ENCODE measurements at places on chromosomes 7 and 10. TPM values are rescaled to one million over a fixed set of nuclear protein-coding genes. Genes with fewer than 3 reads are reported as not detected.

Gene NACAD
- 1.1 TPM for total RNA-seq

Gene NPY4R
- not detected for total RNA-seq

- peak; percentile 19 for DNase-seq
- no peaks in the 10 kb centered on the region for H3K27me3 ChIP-seq
- no peak overlapping the region for H3K27ac ChIP-seq
- peaks cover 10% of the 10 kb centered on the region for H3K4me1 ChIP-seq
Measured at GRCh38 chr10:125132344-125132743, 28.0 kb downstream of the CTBP2 start.

DNA sequence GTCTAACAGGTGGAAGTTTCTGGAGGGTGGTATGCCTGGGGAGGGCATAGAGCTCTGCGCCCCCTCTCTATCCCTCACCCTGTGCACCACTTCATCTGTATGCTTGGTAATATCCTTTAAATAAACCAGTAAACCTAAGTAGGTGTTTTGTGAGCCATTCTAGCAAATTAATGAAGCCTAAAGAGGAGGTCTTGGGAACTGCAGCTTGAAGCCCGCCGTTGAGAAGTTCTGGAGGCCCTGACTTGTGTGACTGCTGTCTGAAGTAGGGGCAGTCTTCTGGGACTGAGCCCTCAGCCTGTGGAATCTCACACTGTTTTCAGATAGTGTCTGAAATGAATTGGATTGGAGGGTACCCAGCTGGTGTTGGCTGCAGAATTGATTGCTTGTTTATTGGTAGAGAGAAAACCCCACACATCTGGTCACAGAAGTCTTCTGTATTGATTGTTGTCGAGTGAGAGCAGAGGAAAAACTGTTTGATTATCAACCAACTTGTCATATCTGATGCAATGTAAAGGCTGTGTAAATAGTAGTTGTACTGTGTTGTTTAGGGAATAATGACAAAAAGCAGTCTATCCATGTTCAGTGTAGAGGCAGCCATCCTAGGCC is 4.7 kb downstream of the CRCP start:
- peak overlapping the region; percentile 53 for H3K27ac ChIP-seq
- peaks cover 19% of the 10 kb centered on the region for H3K4me1 ChIP-seq
- no peaks in the 10 kb centered on the region for H3K27me3 ChIP-seq
- DNase-seq: no peak

DNA sequence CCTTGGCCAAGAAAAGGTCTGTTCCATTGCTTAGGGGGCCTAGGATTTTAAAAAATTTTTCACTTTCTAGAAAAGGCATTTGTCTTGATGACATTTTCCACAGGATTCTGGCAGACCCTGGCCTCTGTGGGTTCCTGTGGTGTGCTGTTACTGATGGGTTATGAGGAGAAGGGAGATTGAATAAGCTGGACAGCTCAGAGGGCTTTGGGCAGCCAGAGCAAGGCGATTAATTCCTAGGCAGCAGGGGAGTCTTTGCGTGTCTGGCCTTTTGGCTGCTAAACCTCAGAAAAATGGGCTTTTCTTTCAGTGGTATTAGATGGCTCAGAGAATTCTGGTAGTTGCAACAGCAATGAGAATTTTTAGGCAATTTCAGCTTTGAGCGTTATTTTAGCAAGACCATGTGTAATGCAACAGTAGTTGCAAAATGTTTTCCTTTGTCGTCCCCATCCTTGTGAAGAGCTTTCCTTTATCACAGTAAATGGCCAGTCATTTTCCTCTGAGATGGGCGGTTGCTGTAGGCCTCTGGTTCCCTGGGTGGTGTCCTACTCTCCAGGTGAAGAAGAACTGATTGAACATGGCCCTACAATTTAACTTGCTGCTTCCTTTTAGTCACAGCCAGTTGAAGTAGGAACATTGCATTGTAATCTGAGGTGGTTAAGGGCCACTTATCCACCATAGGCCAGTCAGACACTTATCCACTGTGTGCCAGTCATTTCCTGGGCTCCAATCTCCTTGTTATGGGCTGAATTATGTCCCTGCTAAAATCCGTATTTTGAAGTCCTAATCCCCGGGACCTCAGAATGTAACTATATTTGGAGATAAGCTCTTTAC is 43.2 kb downstream of the SH2D4B start:
- H3K27ac ChIP-seq: no peak overlapping the region
- H3K36me3 ChIP-seq: no peaks in the 10 kb centered on the region
- no peak overlapping the region for H3K4me3 ChIP-seq
- no peaks in the 10 kb centered on the region for H3K4me1 ChIP-seq
- no peak for DNase-seq

DNA sequence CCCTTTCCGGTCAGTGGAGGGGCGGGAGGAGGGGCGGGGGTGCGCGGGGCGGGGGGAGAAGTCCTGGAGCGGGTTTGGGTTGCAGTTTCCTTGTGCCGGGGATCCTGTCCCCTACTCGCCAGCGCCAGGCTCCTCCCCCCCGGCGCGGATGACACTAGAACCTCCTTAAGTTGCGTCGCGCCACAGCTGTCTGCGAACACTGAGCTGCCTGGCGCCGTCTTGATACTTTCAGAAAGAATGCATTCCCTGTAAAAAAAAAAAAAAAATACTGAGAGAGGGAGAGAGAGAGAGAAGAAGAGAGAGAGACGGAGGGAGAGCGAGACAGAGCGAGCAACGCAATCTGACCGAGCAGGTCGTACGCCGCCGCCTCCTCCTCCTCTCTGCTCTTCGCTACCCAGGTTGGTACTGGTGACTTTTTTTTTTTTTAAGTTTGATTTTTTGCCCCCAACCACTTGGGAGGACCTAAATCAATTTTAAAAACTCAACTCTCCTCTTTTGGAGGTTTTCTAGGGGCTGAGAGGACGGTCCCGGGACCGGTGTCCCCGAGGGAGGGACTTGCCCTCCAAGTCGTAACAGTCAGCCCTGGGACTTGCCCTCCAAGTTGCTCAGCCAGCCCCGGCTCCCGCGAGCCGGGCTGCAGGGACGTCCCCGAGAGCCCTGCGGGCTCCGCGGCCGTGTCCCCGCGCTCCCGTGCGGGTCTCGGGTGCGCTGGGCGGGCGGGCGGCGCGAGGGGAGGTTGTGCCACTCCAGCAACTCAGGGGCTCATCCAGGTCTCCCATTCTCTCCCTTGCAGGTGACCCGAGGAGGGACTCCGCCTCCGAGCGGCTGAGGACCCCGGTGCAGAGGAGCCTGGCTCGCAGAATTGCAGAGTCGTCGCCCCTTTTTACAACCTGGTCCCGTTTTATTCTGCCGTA is at the start of gene GATA3:
TSS of gene GATA3 (plus strand) at position 195 of the 914 bp plus-strand sequence. CDS start 968 bp downstream, outside the sequence.
- peaks cover 36% of the 10 kb centered on the region for H3K27me3 ChIP-seq
- H3K4me3 ChIP-seq: peak within 1 kb of the TSS; percentile 55
- peak within 1 kb of the TSS; percentile 22 for H3K27ac ChIP-seq
- peaks cover 17% of the 10 kb centered on the region for H3K4me1 ChIP-seq
- peak; percentile 84 for DNase-seq

GRCh38 chr7:132881317-132881716 is 200.6 kb downstream of the CHCHD3 start:
- DNase-seq: no peak
- no peak overlapping the region for H3K27ac ChIP-seq
- H3K4me1 ChIP-seq: peaks cover 24% of the 10 kb centered on the region
- no peak overlapping the region for H3K4me3 ChIP-seq

DNA sequence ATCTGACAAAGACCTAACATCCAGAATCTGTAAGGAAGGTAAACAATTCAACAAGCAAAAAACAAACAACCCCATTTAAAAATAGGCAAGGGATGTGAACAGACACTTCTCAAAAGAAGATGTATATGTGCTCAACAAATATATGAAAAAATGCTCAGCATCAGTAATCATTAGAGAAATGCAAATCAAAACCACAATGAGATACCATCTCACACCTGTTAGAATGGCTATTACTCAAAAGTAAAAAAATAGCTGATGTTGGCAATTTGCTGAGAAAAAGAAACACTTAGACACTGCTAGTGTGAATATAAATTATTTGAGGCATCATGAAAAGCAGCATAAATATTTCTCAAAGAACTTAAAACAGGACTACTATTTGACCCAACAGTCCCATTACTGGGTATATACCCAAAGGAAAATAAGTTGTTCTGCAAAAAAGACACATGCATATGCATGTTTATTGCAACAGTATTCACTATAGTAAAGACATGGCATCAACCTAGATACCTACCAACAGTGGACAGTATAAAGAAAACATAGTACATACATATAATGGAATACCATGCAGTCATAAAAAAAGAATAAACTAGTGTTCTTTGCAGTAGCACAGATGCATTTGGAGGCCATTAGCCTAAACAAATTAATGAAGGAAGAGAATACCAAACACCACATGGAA is 980.1 kb downstream of the KCNMA1 start:
- no peak overlapping the region for H3K27ac ChIP-seq
- H3K4me3 ChIP-seq: no peak overlapping the region
- H3K36me3 ChIP-seq: no peaks in the 10 kb centered on the region
- DNase-seq: no peak
- no peaks in the 10 kb centered on the region for H3K4me1 ChIP-seq

DNA sequence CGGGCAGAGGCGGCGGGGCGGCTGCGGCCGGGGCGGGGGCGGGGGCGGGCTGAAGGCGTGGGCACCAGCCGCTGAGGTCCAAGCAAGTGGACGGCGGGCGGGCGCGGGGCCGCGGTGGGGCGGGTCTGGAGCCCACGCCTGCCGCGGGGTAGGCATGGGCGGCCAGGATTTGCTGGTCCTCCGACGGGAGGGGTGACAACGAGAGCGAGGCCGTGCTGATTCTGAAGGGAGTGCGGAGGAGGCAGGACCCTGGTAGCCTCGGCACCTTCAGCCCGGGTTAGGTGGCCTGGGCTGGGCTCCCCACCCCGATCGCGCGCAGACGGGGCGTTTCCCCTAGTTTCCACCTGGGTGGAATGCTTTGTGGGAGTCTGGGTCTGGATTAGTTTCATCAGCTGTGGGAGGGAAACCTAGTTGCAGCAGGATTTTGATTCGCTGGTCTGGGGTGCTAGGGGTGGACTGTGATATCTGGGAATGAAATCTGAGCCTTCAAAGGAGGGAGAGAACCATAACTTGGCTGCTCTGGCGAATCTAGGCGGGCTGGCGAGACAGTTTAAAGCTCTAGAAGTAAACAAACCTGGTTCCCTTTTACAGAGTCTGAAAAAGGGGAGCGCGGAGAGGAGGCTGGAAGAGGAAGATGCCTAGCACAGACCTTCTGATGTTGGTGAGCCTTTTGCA is 609 bp downstream of the SGPL1 start:
- H3K4me1 ChIP-seq: peaks cover 4% of the 10 kb centered on the region
- H3K36me3 ChIP-seq: peaks cover 26% of the 10 kb centered on the region
- no peaks in the 10 kb centered on the region for H3K27me3 ChIP-seq
- DNase-seq: peak; percentile 85
